ENCODE measurements at places on chromosomes 4 and X.
A peak's percentile ranks its signal among the peaks of the same experiment; 100 is the strongest.

GRCh38 chrX:16320765-16321355 is 153.6 kb downstream of the MAGEB17 start:
- DNase-seq, result peak; percentile 39

DNA sequence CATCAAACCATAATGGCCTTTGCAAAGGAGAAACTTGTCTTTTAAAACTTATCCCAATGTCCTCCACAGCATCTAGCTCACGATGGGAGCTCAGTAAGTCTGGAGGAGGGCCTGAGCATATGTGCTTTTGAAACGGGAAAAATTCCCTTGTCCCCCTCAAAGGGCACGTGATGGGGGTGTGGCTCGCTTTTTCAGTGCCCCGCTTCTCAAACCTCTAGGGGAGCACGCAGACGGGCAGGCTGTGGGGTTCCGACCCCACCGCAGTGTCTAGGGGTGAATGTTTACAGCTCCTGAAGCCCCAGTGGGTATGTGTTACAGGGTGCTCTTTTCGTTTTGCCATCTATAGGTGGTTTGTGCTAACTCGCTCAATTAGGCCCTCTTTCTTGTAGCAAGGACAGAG is 31.2 kb downstream of the SLITRK2 start:
- no peak for DNase-seq

DNA sequence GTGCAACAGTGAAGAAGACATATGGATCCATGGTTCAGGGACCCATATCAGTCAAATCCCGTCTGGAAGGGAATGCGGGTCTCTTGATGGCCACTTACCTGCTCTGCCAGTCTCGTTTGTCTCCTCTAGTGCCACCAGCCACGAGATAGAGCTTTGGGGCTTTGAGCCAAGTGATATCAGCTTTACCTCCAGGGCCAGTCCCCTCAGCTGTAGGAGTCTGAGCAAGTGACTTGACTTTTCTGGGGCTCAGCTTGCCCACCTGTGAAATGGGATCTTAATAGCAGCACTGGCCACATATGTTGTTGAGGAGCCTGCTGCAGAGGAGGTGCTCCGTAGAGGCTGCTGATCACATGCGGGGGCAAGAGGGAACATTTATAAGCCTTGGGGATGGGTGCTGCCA is 1.2 kb downstream of the SLC2A9 start:
- no peak for DNase-seq

DNA sequence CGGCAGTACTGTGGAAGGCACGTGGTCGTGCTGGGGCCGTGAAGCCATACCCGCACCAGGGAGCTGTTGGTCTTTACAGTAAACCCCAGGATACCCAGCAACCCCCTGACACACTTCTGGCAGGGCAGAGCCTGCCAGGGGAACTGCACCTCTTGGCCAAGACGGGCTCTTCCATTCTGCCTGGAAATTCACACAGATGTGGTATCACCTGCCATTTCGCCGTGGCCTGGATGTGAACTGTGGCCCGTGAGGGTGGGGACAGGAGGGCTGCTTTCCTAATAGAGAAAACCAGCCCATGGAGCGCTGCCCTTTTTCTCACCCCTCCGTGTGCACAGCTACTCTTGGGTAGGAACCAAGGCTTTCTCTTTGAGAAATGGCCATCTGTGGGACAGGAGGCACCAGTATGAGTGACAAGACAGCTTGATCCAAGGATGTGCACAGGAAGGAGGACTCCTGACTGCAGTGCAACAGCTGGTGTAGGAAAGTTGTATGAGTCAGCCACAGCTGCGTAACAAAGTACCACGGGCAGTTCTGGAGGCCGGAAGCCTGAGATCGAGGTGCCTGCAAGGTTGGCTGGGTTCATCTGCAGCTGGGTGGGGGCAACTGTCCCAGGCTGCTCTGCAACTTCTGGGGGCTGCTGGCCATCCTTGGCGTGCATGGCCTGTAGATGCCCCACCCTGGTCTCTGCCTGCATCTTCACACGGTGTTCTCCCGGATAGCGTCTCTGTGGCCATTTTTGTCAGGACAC is 95.7 kb downstream of the PSAPL1 start:
- DNase-seq, result no peak

- no peak for DNase-seq
Observed at GRCh38 chrX:15475486-15475885, 17.6 kb downstream of the PIR start.

- DNase-seq, result peak; percentile 48
Observed at GRCh38 chr4:71270901-71271300, 67.9 kb upstream of the SLC4A4 start.

GRCh38 chrX:70292788-70293187 is 2.9 kb downstream of the KIF4A start:
- DNase-seq, result no peak

DNA sequence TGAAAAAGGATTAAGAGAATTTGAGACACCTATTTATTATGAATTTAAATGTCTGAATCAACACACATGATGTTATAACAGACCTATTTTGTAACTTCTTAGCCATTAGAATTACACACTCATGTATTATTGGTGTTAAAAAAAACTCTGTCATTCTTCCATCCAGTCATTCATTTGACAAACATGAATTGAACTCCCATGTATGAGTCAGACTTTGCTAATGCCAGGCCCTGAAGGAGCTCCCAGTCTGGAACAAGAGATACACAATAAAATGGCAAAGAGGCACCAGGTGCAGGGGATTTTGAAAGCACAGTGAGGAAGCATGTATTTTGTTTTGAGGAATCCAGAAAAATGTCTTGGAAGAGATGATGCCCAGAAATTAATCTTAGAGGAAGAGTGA is 87.7 kb upstream of the EFHC2 start:
- DNase-seq, result no peak

- no peak for DNase-seq
Observed at GRCh38 chr4:41448934-41449333, 89.0 kb upstream of the LIMCH1 start.

- peak; percentile 55 for DNase-seq
Observed at GRCh38 chr4:80006935-80007744, 65.9 kb downstream of the ANTXR2 start.

DNA sequence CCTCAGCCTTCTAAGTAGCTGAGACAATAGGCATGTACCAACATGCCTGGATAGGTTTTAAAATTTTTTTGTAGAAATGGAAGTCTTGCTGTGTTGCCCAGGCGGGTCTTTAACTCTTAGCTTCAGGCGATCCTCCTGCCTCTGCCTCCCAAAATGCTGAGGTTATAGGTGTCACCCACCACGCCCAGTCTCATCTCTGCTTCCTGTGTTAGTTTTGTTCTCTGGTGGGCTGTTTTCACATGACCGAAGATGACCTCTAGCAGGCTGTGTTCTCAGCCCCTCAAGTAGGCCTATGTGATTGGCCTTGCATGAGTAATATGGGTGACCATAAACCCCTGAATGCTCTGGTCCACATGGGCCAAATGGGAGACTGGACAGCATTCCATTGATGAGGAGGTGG is 56.8 kb upstream of the MSANTD1 start:
- no peak for DNase-seq

DNA sequence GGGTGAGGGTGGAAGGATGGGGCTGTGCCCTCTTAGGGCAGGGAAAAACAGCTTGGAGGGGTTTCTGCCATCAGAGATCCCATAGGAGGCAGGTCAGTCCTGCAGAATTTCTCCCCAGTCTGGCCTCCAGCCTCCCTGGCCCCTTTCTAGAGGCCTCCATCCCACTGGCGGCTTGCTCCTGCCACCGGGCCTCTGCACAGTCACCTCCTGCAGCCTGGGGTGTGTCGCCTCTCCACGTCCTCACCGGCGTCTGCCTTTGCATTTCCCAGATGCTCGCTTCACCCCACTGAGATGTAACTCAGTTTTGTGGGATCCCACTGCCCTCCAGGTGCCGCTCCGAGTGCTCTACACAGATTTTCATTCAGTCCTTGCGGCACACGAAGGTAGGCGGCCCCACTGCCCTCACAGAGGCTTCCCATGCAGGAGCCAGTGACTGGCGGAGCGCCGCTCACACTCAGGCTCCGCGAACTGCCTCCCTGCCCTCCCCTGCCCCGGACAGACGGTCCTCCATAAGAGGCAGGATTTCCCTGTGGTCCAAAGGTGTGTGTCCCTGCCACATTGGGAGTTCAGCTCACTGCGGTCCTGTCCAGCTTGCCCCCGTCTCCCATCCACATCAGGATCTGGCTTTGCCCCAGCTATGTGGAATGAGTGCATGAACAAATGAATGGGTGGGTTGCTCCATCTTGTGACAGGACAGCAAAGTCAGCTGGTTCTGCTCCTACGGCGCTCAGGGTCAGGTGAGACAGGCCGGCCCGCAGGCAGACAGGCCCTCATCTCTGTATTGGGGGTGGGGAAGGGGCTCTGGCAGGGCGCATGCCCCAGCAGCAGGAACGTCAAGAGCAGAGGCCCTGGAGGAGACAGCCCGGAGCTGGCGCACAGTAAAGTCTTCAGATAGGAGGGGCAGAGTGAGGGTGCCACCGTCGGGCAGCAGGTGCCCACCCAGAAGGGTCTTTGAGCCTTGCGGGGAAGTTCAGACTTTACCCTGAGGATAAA is 2.7 kb upstream of the TMEM271 start:
- no peak for DNase-seq

DNA sequence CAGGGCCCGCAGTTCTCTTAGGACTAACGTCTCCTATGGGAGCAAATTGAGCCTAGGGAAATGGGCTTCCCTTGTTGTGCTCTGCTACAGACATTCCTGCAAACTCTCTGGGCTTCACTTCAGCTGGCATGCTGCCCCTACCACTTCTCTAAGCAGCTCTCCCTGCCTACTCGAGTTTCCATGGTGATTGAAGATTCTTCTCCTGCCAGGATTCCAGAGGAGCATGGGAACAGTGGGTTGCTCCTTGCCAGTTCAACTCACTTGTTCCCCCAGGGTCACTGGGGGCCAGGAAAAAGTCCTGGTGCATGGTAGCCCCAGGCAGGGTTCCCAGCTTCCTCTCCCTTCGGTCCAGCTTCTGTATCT is 21.1 kb upstream of the WDR17 start:
- DNase-seq, result no peak

- DNase-seq, result no peak
Observed at GRCh38 chrX:25025615-25026014, 9.8 kb upstream of the ARX start.

DNA sequence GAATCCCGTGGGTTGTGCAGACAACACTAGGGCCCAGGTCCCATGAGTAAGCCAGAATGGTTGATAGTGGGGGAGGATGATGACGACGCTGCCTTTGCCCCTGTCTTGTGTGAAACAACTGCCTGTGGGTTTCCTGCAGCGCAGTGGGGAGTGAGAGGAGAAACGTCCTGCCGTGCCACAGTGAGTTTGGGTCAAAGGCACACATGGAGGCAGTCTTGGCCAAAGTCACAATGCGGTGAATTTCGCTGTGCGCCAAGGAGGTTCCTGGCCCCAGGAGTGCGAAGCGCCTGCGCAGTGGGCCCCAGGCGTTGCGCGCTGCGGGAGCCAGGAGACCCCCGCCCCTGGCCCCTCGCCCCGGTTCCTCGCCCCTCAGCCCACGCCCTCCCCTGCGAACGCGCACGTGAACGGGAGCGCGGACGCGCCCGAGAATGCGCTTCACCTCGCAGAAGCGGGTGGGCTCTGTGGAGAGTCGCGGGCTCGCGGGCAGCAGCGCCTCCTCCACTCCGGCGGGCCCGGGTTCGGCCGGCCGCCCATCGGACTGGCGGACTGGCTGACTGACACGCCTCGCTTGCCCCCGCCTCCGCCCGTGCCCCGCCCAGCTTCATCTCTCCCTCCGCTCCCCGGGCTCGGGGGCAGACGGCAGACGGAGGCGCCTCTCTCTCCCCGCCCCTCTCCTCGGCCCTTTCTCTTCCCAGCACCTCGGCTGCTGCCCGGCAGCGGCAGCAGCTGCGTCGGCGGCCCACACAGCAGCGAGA is at the start of gene NUDT10:
Gene NUDT10 (plus strand): TSS at position 635 of the 755 bp plus-strand sequence. CDS start 144 bp downstream, outside the sequence.
- DNase-seq, result peak; percentile 61

GRCh38 chrX:69365755-69366154 is 138.4 kb upstream of the NALF2 start:
- DNase-seq, result no peak

DNA sequence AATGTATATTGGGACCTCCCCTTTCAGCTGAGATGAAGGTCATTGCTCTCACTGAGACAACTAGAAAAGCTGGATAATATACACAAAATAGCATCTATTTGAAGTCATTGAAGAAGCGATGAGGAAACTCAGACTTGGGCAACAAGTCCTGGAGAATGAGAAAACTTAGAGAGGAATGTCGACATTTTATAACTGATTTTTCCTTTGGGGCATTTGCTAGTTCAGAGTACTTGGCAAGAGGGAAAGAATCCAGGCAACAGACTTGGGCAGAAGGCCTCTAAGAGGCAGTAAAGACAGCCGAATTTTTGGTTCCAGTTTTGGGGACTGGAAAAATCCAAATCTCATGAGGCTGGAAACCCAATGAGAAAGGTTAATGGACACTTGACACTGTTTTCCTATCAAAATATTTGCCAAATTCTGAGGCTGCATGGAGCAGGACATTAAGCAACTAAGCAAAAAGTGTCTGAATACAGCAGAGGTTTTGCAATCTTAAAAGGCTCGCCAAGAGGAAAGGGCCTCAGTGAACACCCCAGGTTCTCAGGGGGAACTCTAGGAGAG is 21.0 kb upstream of the ANXA5 start:
- no peak for DNase-seq

GRCh38 chr4:76016393-76016792 is 6.9 kb downstream of the CXCL10 start:
- DNase-seq, result no peak

DNA sequence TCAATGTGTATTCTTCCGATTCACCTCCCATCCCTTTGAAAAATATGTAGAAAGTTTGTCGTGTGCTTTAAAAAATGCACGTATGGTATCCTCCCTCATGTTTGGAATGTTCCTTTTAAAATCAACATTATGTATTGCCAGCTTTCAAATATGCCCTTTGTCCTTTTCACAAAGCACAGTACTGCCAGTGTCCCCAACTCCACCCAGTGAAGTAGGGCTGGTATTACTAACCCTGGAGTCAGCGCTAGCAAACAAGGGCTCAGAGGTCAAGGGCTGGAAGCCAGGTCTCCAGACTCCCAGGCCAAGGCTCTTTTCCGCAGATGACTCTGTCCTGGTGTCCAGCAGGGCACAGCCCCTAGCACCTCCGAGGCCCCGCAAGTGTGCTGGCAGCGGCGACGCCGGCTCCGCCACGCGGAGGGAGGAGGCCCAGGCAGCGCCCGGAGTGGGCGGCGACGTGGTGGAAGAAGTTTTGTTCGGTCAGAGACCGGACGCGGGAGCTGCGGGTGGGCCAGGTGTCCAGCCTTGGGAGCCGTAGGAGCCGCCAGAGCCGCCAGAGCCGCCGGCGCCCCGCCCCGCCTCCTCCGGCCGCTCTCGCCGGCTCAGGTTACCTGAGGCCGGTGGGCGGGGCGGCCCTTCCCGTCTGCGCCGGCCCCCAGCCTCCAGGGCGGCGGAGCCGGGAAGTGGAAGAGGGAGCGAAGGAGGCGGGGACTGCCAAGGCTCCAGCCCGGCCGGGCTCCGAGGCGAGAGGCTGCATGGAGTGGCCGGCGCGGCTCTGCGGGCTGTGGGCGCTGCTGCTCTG is at the start of gene IL13RA1:
Gene IL13RA1 (plus strand): TSS at position 720 of the 799 bp plus-strand sequence. CDS start 33 bp downstream, at position 753.
- DNase-seq, result peak; percentile 84

GRCh38 chr4:14218641-14219040 is 591.1 kb upstream of the BOD1L1 start:
- DNase-seq, result no peak

DNA sequence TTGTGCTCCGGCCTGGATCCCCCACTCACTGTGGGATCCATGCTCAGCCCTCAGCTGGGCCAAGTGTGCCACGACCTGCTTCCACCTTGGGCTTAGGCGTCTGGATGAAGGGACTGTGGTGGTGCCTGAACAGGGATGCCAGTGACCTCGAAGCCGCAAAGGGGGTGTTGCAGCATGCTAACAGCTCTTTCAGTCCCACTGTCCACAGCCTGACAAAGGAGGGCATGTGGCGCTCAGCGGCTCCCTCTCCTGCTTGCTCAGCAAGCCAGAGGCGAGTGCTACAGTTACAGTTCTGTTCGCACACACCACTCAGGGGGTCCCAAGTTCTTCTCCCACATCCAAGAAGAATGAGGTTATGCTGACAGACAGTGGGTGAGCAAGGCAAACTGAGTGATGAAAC is 5.2 kb upstream of the IGBP1 start:
- DNase-seq, result no peak
